Stimulated activated naive B cell treated with anti-CD40 and anti-IgM and Interleukin-4, amounts not matched to agents 10 μg/mL and 1 μg/mL and 100 μg/mL, for 72 hours (primary cell): ENCODE measurements at places on chromosomes 4 and X.

DNA sequence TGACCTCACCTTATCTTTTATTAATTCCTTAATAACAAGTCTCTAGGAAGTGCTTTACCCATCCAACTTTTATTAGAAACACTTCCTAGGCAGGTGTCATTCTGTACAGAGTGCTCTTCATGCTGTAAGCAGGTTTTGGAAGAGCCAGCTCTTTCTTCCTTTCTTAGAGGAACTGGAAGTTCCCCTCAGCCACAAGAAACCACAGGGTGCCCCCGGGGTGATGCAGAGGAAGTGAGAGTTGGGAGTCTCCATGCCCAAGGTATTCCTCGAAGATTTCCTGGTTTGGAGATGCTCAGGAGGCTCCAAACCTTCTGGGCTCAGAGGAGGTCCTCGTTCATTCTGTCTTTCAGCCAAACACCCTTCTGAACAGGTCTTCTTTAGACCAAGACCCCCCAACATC lies 83.8 kb downstream of the EGF start:
- no peak overlapping the region for H3K4me3 ChIP-seq
- no peak overlapping the region for H3K27ac ChIP-seq
- H3K27me3 ChIP-seq = no peaks in the 10 kb centered on the region
- no peak for DNase-seq

GRCh38 chr4:169202145-169202699 lies 68.5 kb downstream of the SH3RF1 start:
- no peak overlapping the region for H3K4me3 ChIP-seq
- H3K36me3 ChIP-seq = no peaks in the 10 kb centered on the region
- no peaks in the 10 kb centered on the region for H3K27me3 ChIP-seq
- peaks cover 2% of the 10 kb centered on the region for H3K4me1 ChIP-seq

GRCh38 chr4:168677063-168677462 lies 180.2 kb downstream of the PALLD start:
- no peaks in the 10 kb centered on the region for H3K4me1 ChIP-seq
- H3K27ac ChIP-seq = no peak overlapping the region
- H3K4me3 ChIP-seq = no peak overlapping the region
- no peaks in the 10 kb centered on the region for H3K36me3 ChIP-seq
- peaks cover 10% of the 10 kb centered on the region for H3K27me3 ChIP-seq

- no peak overlapping the region for H3K27ac ChIP-seq
- H3K36me3 ChIP-seq = peaks cover 62% of the 10 kb centered on the region
- no peaks in the 10 kb centered on the region for H3K4me1 ChIP-seq
Measured at GRCh38 chr4:8385611-8386010, 54.9 kb downstream of the ACOX3 start.

- H3K27ac ChIP-seq = no peak overlapping the region
- no peak overlapping the region for H3K4me3 ChIP-seq
- peaks cover 4% of the 10 kb centered on the region for H3K27me3 ChIP-seq
- no peak for DNase-seq
- H3K4me1 ChIP-seq = no peaks in the 10 kb centered on the region
Measured at GRCh38 chr4:47675806-47676205, 162.1 kb downstream of the CORIN start.
